Activated naive CD8-positive, alpha-beta T cell treated with anti-CD3 and anti-CD28 coated beads, Interleukin-2, amount 50 U/mL, for 24 hours (primary cell): ENCODE measurements at places on chromosomes 12 and 14.

DNA sequence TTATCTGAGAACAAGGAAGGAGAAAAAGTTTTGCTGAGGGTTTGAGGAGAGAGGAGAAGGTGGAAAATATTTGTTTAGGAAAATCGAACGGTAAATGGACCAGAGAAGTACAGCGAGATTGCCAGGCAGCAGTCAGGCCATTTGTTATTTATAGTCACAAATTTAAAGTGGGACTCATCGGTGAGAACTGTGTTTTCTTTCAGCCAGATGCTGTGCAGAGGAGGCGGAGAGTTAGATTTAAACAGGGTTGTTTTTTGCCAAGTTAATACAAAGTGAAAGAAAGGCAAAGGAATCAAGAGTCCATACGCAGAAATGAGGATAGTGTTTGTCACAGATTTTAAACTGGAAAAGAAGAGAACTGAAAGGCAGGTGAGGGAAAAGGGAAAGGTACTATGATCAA, 200.6 kb upstream of the CNOT2 start:
- DNase-seq, result no peak

GRCh38 chr12:104748790-104749189, 209.3 kb downstream of the SLC41A2 start:
- DNase-seq, result no peak

DNA sequence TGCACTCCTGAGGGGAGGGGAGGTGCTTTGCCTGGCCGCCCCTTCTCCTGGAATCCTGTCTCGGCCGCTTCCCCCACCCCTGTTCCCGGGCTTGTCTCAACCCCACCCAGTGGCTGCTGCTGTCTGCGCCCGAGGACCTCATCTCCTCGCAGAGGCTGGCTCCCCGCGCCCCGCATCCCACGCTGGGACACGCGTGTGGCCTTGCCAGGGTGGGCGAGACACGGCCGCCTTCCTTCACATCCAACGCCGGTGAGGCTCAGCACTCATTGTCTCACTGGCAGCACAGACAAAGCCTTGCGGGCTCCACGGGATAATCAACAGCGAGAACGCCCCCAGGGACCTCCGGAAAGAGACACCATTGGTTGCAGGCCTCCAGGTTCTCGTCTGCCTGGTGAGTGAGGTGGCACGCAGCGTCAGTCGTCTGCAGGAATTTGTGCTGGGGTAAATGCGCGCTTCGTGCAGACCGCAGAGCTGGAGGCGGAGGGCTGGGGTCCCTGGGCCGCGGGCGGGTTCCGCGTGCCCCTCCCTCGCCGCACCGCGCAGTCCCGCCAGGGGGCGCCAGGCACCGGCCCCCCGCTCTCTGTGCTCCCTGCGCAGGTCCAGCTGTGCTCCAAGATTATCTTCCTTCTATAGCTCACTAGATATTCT, 26.8 kb downstream of the CCDC177 start:
- peak; percentile 58 for DNase-seq

- DNase-seq, result no peak
These were observed 122.6 kb downstream of the RAD51B start for GRCh38 chr14:67942080-67942710.

- peak; percentile 26 for DNase-seq
These were observed at the start of gene CLMN for GRCh38 chr14:95319312-95320077. CLMN (minus strand) TSS chr14:95319908; CDS start chr14:95319792, 116 bp downstream.

DNA sequence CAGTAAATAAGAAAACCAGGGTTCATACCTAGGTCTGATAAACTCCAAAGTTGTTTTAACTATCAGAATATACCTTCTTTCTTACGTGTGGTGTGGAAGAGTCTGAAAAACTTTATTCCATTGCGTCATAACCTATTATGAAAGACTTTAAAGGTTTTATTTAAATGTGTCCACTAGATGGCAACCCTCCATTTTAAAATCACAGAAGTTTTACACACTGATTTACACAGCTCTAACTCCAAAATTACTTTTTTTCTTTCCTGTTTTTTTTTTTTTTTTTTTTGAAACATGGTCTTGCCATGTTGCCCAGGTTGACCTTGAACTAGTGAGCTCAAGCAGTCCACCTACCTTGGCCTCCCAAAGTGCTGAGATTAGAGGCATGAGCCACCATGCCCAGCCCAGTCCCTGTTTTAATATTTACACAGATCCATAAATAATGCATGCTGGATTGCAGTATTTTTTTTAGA, 17.3 kb upstream of the TMPRSS12 start:
- DNase-seq, result no peak

GRCh38 chr12:77357655-77358054, 292.3 kb upstream of the E2F7 start:
- no peak for DNase-seq

DNA sequence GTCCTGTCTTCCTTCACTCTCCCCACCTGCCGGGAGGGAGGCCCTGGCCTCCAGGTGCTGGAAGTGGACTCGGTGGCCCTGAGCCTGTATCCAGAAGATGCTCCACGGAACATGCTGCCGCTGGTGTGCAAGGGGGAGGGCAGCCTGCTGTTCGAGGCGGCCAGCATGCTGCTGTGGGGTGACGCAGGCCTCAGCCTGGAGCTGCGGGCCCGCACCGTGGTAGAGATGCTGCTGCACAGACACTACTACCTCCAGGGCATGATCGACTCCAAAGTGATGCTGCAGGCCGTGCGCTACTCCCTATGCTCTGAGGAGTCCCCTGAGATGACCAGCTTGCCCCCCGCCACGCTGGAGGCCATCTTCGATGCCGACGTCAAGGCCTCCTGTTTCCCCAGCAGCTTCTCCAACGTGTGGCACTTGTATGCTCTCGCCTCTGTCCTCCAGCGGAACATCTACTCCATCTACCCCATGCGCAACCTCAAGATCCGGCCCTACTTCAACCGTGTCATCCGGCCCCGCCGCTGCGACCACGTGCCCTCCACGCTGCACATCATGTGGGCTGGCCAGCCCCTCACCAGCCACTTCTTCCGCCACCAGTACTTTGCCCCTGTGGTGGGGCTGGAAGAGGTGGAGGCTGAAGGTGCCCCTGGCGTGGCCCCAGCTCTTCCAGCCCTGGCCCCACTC, 8.8 kb downstream of the VRTN start:
- no peak for DNase-seq

DNA sequence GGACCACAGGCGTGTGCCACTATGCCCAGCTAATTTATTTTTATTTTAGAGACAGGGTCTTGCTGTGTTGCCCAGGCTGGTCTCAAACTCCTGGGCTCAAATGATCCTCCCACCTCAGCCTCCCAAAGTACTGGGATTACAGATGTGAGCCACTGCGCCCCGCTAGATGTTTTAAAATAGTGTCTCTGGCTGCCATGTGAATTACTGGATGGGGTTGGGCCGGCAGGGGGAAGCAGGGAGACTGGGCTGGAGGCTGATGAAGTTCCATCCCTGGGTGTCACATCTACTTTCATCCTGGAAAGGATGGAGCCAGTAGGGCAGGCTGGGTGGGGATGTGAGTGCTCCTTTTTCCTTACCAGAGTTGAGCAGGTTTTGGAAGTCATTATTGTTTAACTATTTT, 46.1 kb downstream of the DNAH10 start:
- DNase-seq, result no peak

- DNase-seq, result no peak
These were observed 222.3 kb downstream of the PTPRO start for GRCh38 chr12:15544589-15544988.

DNA sequence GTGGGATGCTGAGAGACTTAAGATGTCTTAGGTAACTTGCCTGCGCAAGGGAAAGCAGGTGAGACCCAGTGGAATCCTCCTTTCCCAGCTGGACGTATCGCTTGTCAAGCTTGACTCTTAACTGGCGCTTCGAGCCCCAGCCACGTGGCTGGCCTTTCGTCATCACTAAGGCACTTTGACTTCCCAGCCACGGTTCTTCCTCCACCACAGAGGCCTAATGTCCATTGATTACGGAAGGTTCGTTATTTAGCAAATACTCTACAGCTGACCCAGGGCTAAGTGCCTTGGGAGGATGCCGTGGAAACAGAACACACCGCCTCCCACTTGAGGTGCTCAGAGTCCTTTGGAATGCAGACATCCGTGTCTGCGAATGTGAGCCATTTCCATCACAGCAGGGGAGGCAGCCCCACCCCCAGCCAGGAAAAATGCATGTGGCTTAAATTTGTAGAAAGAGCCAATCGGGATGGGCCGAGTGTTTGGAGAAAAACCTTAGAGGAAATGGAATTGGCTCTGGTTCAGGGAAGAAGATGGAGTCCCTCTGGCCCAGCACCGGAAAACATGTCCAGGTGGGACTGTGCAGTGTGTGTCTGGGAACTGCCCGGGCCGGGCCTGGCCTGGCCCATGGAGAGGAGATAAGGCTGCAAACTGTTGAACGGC, 115.7 kb downstream of the PLXNC1 start:
- DNase-seq, result no peak
